ENCODE measurements at places on chromosomes 3 and 15.

DNA sequence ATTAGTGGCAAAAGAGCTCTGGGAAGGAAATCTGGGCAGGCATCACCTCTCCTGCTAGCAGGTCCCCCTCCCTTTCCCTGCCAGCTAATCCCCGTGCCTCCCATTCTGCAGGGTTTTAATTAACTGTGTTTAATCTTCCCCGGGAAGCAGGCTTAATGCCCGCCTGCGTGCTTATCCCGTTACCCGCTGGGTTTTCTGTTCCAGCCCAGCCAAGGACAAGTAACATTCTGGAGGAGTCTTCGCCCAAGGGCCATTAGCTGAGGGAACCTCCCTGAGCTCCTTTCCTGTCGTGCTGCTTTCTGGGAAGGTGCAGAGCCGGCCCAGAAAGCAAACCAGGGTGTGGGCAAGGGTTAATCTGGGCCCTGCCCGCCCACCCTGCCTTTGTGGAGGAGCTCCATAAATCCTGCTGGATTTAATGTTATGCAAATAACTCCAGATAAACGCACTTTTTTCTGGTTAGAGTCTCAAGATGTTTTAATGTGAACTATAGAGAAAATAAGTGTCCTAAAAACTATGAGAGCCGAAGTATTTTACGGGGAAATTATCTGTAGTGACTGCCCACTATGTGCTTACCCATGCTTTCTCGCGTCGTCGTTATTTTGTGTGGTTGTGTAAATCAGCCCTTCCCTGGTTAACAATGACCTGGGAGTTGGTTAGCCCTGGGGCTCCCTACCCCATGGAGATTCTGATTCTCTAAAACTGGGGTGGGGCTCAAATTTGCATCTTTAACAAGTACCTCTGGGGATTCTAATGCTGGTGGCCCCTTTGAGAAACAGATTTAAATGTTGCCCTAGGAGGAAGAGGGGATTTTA is 25.9 kb downstream of the TRIM71 start:
- DNase-seq = no peak

DNA sequence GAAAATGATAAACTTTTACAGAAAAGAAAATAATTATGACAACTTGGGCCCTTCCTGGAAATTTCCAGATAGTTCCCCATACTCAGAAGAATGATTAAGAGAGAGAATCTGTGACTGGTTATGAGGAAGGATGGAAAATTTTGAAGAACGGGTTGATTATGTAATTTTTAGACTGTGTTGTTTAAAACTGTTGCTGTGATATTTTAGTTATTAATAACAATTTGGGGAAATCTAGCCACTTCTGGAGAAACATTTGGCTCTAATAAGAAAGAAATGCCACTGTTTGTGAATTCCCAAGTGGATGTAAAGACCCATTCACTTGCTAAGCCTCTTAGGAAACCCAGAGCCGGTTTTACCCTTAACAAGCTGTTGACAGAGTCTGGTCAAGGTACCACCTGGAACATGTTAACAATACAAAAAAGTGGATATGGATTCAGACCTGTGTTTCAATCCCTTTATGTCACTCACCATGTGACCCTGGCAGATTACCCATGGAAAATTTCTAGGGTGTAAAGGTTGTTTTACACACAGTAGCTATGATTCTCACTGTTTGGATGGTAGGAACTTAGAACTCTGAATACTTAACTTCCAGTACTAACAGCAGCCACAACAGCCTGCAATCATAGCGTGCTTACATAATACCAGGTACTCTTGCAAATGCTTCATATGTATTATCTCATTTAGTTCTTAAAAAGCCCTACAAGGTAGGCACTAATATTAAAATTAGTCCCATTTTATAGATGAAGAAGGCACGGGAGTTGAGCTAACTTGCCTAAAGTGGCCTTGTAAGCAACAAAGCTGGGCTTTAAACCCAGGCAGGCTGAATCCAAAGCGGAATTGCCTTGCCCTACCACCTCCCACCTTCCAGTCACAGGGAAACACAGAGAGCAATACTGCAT is 32.0 kb downstream of the ZBTB38 start:
- no peak for DNase-seq

- no peak for DNase-seq
These were observed 7.8 kb downstream of the ANAPC13 start for GRCh38 chr3:134477938-134478337.

- no peak for DNase-seq
These were observed 368.7 kb upstream of the ARHGEF26 start for GRCh38 chr3:153752405-153753027.

GRCh38 chr3:122618614-122619013 is 41.2 kb downstream of the PARP15 start:
- no peak for DNase-seq

- peak; percentile 15 for DNase-seq
These were observed 12.3 kb upstream of the P2RY14 start for GRCh38 chr3:151290673-151291072.

DNA sequence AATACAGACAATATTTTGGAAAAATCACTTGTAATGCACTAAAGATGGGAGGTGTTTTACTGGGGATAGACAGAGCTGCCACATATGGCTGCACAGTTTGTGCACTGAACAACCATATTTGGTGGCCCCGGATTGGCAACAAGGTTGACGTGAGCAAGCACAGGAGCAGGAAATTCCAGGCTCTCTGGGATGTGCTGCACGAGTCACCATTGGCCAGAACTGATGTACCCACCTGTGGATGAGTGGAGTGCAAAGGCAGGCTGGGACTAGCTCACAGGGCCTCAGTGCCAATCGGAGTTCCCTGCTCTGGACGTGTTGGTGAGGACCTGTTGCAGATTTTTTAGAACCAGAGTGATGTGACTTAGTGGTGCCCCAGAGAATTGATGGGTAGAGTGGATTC is 42.0 kb upstream of the SCAANT1 start:
- no peak for DNase-seq

- peak; percentile 71 for DNase-seq
These were observed 30.5 kb downstream of the RFTN1 start for GRCh38 chr3:16482770-16483531.

DNA sequence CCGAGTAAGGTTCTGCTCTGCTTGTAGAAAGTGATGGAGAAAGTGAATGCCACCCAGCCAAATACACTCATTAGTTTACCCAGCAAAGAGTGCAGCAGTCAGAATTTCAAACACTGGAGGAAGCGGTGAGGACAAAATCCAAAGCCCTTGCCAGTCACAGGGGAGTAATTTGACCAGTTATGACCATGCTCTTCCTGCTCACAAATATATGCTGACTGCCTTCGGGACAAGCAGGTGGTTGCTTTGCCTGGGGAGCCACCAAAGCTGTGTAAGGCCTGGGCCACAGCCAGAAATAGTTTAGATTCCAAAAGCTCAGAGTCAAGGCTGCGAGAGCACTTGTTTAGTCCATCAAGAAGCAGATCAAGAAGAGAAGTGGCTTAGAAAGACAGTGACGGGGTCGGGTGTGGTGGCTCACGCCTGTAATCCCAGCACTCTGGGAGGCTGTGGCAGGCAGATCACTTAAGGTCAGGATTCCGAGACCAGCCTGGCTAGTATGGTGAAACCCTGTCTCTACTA is 51.0 kb upstream of the ATP13A3 start:
- no peak for DNase-seq

- no peak for DNase-seq
These were observed 4.3 kb upstream of the CCR4 start for GRCh38 chr3:32946973-32947788.

GRCh38 chr3:13282986-13283876 is 136.9 kb downstream of the NUP210 start:
- peak; percentile 57 for DNase-seq

- no peak for DNase-seq
These were observed 71.6 kb downstream of the FLNB start for GRCh38 chr3:58079773-58080172.

DNA sequence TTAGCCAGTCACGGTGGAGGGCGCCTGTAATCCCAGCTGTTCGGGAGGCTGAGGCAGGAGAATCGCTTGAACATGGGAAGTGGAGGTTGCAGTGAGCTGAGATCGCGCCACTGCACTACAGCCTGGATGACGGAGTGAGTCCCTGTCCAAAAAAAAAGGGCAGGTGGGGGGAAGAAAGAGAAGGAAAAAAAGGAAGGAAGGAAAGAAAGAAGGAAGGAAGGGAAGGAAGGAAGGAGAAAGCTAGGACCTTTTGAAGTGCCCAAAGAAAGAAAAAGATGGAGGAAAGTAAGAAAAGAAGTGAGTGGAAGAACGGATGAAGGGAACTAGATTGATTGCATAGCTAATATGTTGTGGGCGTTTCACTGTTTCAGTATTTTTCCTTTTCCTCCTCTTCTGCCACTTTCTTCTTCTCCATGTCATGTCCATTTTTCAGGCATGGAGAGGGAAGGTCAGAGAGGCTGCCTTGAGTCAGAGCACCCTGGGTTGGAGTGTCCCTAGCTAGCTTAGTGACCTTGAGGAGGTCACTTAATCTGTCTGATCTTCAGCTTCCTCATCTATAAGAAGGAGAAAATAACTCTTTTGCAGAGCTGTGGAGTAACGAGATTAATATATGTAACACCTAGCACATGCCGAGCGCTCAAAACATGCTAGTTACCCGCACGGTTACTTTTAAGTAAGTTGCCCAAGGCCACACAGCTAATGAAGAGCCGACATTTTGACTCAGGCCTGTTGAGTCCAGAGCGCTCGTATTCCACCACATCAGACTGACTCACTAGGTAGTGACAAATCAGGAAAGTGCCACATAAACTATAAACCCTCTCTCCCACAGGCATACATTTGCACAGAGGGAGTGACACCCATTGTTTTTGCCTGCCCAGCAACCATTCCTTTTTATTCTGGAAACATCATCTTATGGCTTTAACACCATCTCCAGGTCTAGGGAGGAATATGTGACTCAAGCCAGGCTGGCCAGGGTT is 42.2 kb downstream of the BHLHE40 start:
- DNase-seq = no peak

DNA sequence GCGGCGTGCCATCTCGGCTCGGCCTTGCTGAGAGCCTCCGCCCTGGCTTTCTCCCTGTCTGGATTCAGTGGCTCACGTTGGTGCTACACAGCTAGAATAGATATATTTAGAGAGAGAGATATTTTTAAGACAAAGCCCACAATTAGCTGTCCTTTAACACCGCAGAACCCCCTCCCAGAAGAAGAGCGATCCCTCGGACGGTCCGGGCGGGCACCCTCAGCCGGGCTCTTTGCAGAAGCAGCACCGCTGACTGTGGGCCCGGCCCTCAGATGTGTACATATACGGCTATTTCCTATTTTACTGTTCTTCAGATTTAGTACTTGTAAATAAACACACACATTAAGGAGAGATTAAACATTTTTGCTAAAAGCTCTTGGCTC is 54.1 kb downstream of the PLXNA1 start:
- no peak for DNase-seq

DNA sequence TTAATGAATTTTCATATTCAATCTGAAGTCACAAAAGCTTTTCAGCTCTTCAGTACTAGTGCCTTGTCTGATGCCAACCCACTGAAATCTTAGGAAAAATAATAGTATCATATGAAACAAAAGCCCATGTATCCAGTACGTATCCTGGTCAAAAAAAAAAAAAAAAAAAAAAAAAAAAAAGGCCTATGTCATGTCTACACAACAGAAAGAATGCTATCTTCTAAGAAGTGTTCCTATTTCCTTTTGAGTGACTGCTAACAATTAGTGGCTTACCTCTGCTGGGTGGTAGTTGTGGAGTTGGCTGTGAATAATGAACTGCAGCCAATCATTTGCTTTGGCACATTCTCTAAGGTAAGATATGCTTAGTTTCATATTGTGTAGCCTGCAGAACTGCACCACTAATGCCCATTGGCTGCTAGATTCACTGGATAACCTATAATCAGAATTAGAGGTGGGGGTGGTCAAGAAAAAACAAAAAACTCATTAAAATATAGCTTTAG is 59.6 kb downstream of the EIF3J start:
- no peak for DNase-seq

GRCh38 chr3:62277986-62278385 is 95.4 kb downstream of the FEZF2 start:
- DNase-seq = no peak

GRCh38 chr15:42101861-42102260 is 7.5 kb upstream of the PLA2G4D start:
- DNase-seq = no peak

DNA sequence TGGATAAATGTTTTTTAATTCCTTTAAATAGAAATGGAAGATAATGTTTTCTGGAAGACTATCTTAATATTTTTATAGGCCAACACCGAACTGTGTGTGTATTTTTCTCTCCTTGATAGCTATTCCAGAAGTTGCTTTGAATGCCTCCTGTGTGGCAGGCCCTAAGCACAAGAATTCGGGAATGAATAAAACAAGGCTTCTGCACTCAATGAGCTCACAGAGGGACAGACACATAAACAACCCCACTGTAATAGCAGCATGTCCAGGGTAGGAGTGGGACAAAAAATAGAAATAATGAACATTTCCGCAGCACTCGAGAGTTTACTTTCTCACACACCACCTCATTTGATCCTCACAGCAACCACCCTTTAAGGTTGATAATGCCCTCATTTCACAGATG is 18.0 kb downstream of the SRGAP3 start:
- DNase-seq = no peak

DNA sequence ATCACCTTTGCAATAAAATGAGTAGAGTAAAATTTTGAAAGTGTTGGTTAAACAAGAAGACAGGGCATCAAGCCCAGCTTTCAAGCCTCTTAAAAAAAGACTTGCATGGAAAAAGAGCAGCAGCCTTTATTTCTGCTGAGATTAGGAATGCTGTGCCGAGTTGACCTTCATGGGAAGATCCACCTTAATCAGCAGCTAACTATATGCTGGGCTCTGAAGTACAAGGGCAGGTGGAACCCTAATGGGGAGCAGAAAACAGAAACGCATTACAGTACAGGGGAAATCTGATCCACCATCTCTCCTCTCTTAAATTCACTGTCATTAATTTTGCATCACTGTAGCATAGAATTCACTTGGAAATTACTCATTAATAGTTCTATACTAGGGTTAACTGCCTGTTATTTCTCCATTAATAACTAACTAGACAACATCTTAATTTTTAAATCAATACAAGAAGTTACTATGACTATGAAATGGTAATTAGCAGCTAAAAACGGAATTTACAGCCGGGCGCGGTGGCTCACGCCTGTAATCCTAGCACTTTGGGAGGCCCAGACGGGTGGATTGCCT is 133.6 kb downstream of the GHSR start:
- no peak for DNase-seq

- no peak for DNase-seq
These were observed 52.1 kb downstream of the FSIP1 start for GRCh38 chr15:39730552-39730951.

GRCh38 chr15:65066635-65067316 is 1.0 kb downstream of the RASL12 start:
- DNase-seq = no peak

DNA sequence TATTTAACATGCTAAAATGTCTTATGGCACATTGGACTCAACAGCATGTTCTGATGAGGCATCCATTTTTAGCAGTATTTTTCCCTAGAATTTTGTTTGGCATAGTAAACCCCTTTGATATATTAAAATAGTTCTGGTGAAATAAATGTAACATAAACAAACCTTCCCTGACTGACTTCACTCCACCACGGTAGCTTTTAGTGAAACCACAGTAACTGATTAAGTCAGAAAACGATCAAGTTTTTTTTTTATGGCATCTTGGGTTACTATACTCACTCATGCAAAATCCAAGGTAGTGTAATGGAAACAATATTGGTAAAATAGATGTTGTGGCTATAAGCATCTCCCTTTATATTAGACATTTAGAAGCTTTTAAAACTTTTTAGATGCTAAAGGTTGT is 2.8 kb downstream of the SERP1 start:
- no peak for DNase-seq
